Ecto neural progenitor cell (in vitro differentiated cells): ENCODE measurements at places on chromosomes 6 and 20.

- DNase-seq: peak; percentile 66
Measured at GRCh38 chr6:132768051-132768517, 10.4 kb upstream of the VNN2 start.

DNA sequence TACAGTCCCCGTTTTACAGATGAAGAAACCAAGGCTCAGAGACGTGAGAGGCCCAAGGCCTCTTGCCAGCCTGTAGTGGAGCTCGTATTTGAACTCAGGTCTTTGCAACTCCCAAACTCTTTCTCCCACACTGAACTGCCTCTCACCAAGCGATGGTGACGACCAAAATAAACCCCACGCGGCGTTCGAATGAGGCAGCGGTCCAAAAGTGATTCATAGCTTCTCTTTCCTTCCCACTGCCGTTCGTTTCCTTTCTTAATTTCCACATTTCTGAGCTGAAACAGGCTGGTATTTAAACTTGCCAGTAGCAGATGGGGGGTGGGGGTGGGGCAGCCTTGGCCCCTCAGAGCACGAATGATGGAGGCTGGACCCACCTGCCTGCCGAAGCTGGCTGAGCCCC, 252.9 kb upstream of the KCNG1 start:
- no peak for DNase-seq

DNA sequence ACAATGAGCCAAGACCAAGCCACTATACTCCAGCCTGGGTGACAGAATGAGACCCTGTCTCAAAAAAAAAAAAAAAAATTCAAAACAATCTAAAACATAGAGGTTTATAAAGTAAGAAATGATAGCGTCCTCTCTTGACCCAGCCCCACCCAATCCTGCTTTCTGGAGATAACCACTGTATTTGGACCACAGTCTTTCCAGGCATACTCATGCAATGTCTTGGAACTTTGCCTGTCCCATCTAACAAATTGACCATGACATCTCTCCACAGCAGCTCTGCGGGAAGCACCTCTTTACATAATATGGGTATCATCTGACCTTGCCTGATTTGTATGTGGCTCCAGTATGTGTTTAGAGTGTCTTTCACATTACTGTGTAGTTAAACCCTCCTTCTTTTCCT, 9.1 kb upstream of the SHLD1 start:
- DNase-seq: no peak

DNA sequence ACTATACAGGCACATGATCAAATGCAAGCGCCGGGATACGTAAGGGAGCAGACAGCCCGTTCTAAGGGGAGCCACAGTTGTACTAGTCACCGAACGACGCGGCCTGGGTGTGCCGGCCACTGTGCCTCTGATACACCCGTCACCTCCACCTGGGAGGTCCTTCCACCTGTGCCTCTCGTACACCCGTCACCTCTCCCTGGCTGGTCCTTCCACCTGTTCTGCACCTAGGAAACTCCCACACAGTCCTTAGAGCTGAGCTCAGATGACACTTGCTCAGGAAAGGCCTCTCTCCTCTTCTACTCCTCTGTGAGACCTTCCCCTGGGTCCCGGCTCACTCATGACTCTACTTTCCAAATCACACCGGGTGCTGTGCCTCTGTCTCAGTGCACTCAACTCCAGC, 245.0 kb downstream of the TTLL2 start:
- no peak for DNase-seq

DNA sequence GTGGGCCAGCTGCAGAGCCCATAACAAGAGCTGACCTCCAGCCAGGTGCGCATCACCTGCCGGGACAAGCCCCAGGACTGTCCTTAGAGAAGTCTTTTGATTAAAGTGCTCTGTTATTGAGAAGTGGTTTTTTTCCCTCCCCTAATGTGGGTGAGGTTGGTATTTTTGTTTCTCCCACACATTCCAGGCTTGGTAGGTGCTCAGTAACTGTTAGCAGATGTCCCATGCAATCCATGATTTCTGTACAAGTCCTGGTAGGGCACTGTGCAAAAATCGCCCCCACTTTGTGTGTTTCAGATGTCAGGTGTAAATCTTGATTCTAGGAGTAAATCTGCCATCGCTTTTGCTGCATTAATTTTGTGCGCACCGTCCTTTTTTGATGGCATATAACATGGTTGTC, 4.7 kb downstream of the FAM210B start:
- DNase-seq: no peak

DNA sequence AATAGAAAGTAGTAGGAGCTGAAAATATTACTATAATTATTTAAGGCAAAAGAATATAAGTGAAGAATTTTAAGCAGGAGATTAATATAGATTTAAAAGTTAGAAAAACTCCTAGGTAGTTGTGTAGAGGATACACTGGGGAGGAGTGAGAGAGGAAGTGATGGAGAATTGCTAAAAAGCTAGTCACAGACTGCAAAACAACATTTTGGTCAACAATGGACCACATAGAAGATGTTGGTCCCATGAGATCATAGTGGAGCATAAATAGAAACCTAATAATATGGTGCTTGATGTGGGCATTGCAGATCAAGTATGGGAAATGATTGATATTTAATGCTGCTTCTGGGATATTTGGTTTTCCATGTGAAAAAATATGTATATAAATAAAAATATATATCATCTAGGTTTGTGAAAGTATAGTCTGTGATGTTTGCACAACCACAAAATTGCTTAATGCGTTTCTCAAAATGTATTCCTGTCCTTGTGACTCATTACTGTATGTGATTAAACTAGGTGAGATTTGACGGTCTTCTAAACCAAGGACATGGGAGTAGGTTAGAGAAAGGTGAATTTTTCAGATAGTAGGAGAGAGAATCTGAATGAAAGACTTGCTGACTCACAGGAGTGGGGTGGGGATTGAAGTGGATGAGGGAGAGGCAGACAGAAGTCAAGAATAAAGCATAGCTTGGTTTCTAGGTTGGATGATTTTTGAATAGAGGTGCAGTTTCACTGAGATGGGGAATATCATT, 174.0 kb downstream of the BCKDHB start:
- no peak for DNase-seq

DNA sequence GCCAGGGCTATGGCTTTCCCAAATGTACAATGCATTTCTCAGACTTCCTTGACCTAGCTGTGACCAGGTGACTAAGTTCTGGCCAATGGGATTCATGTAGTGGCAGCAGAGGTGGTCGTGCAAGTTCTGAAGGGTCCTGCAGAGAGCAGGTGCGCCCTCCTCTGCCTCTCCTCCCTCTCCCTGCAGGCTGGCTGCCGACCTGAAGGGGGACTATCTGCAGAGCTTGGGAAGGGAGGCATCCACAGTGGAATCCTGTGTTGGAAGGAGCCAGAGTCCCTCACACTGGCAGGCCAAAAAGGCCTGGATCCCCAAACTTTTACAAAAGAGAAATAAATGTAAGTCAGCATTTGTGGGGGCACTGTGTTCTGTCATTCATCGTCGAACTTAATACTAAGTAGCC, 66.6 kb downstream of the CDH26 start:
- DNase-seq: no peak

GRCh38 chr6:53476964-53477363, 67.9 kb downstream of the GCLC start:
- no peak for DNase-seq

DNA sequence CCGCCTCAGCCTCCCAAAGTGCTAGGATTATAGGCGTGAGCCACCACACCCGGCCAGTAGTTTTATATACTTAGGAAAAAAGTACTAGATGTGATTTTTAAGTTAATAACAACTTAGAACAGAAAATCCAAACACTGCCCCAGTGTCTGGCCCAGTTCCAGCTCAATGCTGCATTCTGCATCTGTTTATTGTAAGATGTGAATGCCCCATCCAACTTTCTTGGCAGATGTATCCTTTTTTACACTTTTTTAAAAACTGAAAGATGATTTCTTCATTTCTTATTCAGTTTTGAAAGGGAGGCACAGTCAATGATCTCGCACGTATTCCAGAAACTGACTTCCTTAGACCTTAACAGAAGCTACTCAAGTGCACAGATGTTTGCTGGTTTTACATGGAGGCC, 85.6 kb upstream of the SRSF6 start:
- no peak for DNase-seq

- no peak for DNase-seq
Measured at GRCh38 chr20:16397086-16397485, 176.2 kb downstream of the KIF16B start.
